ENCODE measurements at places on chromosomes 1 and 21.

- no peak for DNase-seq
Measured at GRCh38 chr1:3061981-3062615, 6.9 kb upstream of the PRDM16 start.

GRCh38 chr1:153774026-153774595 lies 1.1 kb upstream of the SLC27A3 start:
- no peak for DNase-seq

DNA sequence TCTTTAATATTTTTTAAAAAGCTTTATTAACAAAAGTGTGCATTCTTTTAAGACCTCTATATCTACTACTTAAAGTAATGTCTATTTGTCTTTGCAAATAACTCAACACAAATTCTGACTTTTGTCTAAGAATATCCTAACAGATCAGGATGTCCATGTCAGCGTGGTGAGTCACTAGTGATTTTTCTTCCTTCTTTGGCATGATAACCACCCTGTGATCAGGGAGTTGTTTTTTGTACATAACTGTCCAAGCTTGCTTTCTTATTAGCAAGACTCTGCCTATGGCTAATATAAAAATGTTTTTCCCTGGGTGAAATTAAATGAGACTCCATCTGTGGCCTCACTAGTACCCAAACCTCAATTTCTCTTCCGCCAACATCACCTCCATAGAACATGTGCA lies 688.9 kb upstream of the ADGRL2 start:
- no peak for DNase-seq

DNA sequence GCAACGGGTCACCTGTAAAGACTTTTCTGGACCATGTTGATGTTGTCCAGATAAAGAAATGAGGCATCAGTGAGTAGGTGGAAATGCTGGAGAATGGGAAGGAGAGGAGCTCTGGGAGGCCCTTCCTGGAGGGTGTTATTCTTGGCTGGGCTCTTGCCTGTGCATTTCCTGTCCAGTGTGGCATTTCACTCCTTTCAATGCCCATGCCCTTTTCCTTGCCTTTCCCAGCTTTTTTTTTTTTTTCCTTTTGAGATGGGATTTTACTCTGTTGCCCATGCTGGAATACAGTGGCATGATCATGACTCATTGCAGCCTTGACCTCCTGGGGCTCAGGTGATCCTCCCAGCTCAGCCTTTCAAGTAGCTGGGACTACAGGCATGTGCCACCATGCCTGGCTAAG lies 11.8 kb downstream of the NOS1AP start:
- no peak for DNase-seq

- no peak for DNase-seq
Measured at GRCh38 chr1:247679639-247680038, at the start of gene OR13G1. Gene OR13G1 (minus strand): TSS chr1:247679739. CDS start chr1:247673041, 6,698 bp downstream.

DNA sequence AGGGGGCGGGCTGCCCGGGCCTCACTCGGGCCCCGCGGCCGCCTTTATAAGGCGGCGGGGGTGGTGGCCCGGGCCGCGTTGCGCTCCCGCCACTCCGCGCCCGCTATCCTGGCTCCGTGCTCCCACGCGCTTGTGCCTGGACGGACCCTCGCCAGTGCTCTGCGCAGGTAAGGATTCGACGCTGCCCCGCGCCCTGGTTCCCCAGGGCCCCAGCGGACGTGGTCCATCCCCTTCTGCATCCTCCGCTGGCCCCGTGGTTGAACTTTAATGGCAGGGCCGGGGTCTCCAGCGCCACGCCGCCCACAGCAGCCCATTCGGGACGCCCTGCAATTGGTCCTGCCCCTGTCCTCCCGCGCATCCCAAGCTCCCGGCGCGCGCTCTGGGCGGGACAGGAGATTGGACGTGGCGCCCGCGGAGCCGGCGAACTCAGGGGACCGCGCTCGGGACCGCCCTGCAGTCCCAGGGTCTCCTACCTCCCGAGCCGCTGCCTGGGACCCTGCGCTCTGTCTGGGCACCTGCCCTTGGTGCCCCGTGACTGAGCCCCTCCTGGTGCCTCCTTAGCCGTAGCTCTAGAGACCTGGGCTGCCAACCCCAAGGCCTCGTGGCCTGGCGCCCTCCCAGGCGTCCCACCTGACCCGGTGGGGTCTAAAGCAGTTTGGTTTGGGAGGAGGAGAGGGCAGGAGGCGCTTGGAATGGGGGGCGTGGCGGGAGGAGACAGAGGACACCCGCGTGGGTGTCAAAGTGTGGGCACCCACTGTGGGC lies at the start of gene ALPL:
TSS of gene ALPL (plus strand) at position 73 of the 762 bp plus-strand sequence. CDS start 44,659 bp downstream, outside the sequence.
- no peak for DNase-seq

GRCh38 chr21:31893851-31894415 lies 21.1 kb downstream of the HUNK start:
- no peak for DNase-seq

- DNase-seq = no peak
Measured at GRCh38 chr1:67919274-67920072, 86.2 kb upstream of the GNG12 start.

GRCh38 chr1:116172666-116173065 lies 61.5 kb downstream of the MAB21L3 start:
- no peak for DNase-seq

GRCh38 chr1:72917920-72918319 lies 635.6 kb upstream of the NEGR1 start:
- no peak for DNase-seq

GRCh38 chr1:14794136-14794768 lies 195.8 kb downstream of the KAZN start:
- no peak for DNase-seq

DNA sequence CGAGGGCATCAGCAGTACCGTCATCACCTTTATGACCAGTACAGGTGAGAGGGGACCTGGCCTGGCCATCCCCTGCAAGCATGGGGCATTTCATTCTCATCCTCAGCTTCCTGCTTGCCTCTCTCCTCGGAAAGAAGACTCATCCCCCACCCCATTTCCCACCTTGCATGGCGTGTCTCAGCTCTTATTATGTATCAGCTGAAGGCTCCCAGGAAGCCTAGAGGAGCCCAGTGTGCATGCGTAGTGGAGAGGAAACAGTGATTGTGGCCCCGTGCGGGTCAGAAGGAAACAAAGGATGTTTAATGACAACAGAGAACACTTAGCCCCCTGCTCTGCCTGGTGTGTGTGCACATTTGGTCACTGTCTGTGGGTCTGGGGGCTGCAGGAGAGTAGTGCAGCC lies 40.3 kb upstream of the CNTN2 start:
- DNase-seq = no peak

DNA sequence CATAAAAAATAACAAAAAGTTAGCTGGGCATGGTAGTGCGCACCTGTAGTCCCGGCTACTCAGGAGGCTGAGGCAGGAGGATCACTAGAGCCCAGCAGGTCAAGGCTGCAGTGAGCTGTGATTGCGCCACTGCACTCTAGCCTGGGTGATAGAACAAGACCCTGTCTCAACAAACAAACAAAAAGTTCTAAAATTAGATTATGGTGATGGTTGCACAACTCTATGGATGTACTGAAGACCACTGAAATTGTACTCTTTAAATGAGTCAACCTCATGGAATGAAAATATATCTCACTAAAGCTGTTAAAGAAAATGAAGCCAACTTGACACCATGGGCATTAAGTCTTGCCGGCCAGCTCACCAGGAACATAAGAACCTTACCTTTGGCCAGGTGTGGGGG lies 9.1 kb downstream of the MRAP start:
- no peak for DNase-seq

- no peak for DNase-seq
Measured at GRCh38 chr1:36664571-36665287, 182.0 kb upstream of the CSF3R start.

- no peak for DNase-seq
Measured at GRCh38 chr1:109477821-109478220, 5.9 kb upstream of the ATXN7L2 start.

DNA sequence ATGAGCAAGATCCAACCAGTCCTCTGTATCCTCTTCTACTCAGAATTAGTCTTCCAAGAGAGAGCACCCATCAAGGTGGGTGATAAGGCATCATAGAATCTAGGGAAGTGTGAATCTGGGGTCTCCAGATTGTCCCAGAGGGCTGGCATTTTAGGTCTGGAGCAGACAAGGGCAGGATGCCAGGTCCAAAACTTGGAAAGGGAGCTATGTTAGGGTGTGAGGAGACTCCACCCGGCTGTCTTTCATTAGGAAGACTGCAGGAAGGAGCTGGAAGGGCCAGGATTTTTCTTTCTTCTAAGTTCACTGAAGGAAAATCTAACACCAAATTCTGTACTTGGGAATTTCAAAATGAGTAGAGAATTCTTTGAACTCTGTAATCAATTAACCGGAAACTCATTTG lies 86.1 kb upstream of the BMP8A start:
- no peak for DNase-seq

GRCh38 chr21:20373031-20373430 lies 625.2 kb upstream of the NCAM2 start:
- no peak for DNase-seq

GRCh38 chr1:121444096-121444495 lies 259.3 kb downstream of the SRGAP2C start:
- DNase-seq = no peak

DNA sequence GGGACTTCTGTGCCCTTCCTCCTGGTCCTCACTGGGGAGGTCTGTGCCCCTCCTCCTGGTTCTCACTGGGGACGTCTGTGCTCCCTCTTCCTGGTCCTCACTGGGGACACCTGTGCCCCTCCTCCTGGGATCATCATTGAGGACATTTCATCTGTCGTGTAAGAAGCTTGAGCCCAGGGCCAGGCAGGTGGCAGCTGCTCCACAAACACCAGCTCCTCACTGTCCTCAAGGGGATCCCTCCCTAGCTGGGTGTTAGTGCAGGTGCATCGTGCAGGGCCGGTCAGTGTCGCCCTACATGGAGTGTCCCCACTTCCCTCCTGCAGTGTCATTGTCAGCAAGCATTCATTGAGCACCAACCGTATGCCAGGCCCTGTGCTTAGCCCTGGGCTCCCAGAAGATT lies 312.7 kb downstream of the PTPRU start:
- no peak for DNase-seq

DNA sequence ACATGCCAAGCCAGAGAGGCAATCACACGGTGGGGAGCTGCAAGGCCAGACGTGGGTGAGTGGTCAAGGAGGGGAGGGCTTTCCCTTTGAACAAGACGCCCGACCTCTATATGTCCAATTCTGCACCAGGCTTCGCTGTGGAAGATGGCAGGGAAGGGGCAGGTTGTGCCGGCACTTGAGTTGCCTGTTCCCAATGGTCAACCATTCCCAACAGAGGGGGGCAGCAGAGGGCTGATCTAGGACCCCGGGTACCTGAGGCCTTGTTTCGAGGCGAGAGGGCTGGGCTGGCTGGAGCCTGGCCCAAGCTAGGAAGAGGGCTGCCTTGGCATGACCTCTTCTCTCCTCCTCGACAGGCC lies 64.9 kb downstream of the TMEM53 start:
- DNase-seq = no peak

GRCh38 chr1:67097305-67097704 lies 37.5 kb downstream of the C1orf141 start:
- DNase-seq = no peak

- DNase-seq = no peak
Measured at GRCh38 chr1:200369131-200369530, 40.7 kb downstream of the ZNF281 start.

GRCh38 chr1:244002721-244003120 lies 48.4 kb upstream of the ZBTB18 start:
- DNase-seq = no peak

DNA sequence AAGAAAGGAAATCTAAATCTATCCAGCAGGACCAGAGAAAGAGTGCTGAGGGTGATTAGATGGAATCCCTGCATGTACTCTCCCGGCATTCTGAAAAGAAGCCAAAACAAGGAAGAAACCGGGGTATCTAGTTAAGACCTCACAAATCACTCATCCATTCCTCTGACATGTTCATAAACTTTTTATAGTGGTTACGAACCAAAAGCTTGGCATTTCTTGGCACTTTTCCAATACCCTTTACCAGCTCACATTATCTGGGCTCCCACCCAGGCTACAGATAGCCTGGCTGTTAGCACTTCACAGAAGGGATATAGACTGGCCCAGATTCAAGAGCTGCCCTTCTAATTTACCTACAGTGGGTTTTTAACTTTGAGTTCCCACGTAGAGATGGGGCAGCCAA lies 1.8 kb upstream of the C1orf74 start:
- DNase-seq = no peak

GRCh38 chr1:82323144-82323841 lies 522.6 kb downstream of the ADGRL2 start:
- DNase-seq = peak; percentile 18

- DNase-seq = no peak
Measured at GRCh38 chr1:12648741-12649140, 4.9 kb downstream of the AADACL4 start.

DNA sequence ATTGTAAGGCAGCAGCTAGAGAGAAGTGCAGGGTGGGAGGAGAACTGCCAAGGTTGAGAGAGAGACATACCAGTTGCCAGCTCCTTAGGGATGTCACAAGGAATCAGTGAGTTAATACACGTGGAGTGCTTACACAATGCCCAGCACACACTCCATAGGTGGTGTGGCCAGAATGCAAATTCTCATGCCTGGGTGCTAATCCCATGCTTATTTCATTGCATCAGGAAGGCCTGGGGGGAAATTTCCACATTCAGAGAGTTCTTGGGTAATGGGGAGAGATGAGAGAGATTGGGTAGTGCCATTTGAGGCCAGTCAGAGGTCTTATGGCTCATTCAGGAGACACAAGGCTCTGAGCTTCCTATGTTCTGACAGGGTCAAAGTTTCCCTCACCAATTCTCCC lies 38.7 kb downstream of the GJA5 start:
- DNase-seq = no peak

- no peak for DNase-seq
Measured at GRCh38 chr1:162400790-162401355, 11.1 kb downstream of the SH2D1B start.

DNA sequence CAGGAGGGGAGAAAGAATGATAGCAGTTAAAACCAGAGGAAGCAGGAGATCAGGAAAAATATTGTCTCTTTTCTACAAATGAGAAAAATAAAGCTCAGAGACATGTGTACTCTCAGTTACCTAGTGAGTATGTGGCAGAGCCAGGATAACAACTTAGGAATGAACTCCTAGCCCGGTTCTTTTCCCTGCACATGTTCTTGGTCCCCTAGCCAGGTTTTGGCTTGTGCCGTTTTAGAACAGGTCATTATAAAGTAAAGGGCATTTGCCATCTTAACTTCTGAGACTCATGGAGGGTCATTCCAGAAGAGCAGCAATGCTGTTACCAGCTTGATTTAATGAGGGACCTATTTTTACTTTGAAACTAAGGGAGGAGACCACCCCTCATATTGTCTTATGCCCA lies 48.1 kb upstream of the DAB1 start:
- DNase-seq = no peak

GRCh38 chr1:19375631-19376400 lies 63.7 kb downstream of the SLC66A1 start:
- no peak for DNase-seq

GRCh38 chr21:31666445-31667010 lies 7.0 kb downstream of the SOD1 start:
- no peak for DNase-seq

DNA sequence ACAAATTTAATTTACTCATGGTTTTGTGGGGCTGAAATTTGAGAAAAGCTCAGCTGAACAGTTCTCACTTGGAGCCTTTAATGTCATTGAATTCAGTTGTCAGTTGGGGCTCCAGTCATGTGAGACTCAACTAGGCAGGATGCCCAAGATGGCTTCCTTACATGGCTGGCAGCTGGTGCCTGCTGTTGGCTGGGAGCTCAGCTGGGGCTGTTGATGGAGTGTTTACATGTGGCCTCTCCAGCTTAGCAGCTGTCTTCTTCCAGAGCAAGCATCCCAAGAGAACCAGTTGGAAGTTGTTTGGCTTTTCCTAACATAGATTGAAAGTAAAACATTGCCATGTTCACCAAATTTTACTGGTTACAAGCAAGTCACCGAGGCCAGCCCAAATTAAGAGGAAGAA lies 81.8 kb upstream of the KCNA3 start:
- no peak for DNase-seq

- DNase-seq = no peak
Measured at GRCh38 chr1:169914531-169914930, 20.8 kb upstream of the SCYL3 start.

GRCh38 chr21:43603641-43604504 lies 55.4 kb downstream of the HSF2BP start:
- DNase-seq = no peak

Measured in NCI-H1417 treated with DMSO at 0.1 percent for 48 hours (cell line).